ENCODE measurements at places on chromosomes 5 and 9. TPM values are rescaled to one million over a fixed set of nuclear protein-coding genes. Genes with fewer than 3 reads are reported as not detected.

IL7R gene
- total RNA-seq, result not detected

FRRS1L gene
- total RNA-seq, result 4.4 TPM

SNCB gene
- total RNA-seq, result 3.7 TPM

TMEFF1 gene
- total RNA-seq, result 171 TPM

MCTP1 gene
- 1.7 TPM for total RNA-seq

CDX1 gene
- total RNA-seq, result not detected

CRHBP gene
- not detected for total RNA-seq

DNA sequence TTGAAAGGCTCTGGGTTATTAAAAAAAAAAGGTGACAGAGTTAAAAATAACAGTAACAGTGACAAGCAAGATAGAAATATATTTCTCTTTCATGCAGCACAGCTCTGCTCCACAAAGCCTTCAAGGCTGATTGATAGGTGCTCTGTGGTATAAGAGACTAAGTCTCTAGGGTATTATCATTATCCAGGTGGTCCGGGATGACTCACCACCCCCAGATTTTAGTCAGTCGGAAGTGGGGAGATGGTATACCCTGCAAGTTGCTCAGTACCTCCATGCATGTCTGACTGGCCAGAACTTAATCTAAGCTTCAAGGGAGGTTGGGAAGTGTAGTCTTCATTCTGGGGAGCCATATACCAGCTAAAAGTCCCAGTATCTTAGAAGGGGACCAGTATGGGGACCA, 76.1 kb downstream of the SLC1A3 start:
- H3K4me1 ChIP-seq, result peaks cover 16% of the 10 kb centered on the region
- no peak overlapping the region for H3K4me3 ChIP-seq
- H3K36me3 ChIP-seq, result no peaks in the 10 kb centered on the region
- no peak for DNase-seq
- no peaks in the 10 kb centered on the region for H3K27me3 ChIP-seq

GRCh38 chr9:5429873-5430564, 7.7 kb downstream of the PLGRKT start:
- no peak overlapping the region for H3K27ac ChIP-seq
- no peaks in the 10 kb centered on the region for H3K4me1 ChIP-seq
- DNase-seq, result no peak
- H3K36me3 ChIP-seq, result peaks cover 13% of the 10 kb centered on the region

DNA sequence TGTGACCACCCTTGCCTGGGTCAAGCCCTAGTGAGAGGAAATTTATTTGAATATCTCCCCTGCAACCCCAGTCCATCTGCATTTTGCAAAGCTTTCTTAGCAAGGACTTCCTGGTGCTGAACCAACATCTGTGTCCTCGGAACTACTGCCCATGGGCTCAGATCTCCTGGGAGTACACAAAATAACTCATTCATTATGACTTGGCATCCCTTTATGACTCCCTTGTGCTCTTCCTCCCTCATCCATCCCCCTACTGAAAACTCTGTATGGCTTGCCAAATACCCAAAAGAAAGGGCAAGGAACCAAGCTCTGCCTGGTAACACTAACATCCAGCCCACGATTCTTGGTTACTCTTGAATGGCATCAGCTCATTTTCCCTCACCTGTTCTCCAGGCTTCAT, 368.5 kb downstream of the NTRK2 start:
- H3K27me3 ChIP-seq, result peaks cover 2% of the 10 kb centered on the region
- DNase-seq, result no peak
- no peak overlapping the region for H3K27ac ChIP-seq
- H3K4me1 ChIP-seq, result no peaks in the 10 kb centered on the region

GRCh38 chr9:112811518-112811917, 61.0 kb downstream of the SNX30 start:
- no peaks in the 10 kb centered on the region for H3K36me3 ChIP-seq
- no peaks in the 10 kb centered on the region for H3K27me3 ChIP-seq
- no peaks in the 10 kb centered on the region for H3K4me1 ChIP-seq
- no peak for DNase-seq
- H3K27ac ChIP-seq, result no peak overlapping the region

DNA sequence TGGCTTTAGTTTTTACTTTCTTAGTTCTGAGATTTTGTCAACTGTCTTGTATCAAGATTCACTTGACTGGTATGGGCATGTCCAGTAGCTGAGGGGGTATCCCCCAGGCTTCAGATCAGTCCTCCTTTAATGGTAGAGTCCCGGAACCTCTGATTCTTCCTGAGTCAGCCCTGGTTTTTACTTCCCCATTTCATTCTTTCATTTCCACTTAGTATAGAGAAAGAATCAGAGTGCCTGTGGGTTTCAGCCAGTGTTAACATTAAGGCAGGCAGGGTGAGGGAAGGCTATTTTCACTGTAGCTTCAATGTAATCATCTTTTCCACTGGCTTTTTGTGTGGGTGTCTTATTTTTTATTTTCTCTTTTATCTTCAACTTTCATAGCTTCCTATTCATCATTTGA, 8.3 kb upstream of the COMMD10 start:
- no peak for DNase-seq
- no peaks in the 10 kb centered on the region for H3K4me1 ChIP-seq
- H3K27ac ChIP-seq, result no peak overlapping the region
- no peaks in the 10 kb centered on the region for H3K36me3 ChIP-seq

DNA sequence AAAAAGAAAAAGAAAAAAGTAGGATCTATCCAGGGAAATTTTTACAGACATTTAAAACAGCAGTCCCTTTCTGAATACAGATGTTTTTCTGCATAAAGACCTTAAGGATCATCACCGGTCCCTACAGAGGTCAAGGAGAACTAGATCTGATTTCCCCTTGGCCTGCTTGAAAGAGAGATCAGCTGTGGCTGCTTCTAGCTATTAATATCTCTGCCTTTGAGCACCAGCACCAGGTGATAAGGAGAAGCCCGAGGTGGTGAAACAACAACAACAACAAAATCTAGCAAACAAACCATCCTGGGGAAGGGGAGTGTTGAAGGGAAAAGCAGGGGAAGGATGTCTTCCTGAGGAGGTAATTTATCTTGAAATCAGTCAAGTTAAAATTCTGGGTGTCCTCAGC, 42.1 kb downstream of the ZNF366 start:
- H3K27me3 ChIP-seq, result peaks cover 1% of the 10 kb centered on the region
- H3K4me1 ChIP-seq, result peaks cover 18% of the 10 kb centered on the region
- peaks cover 7% of the 10 kb centered on the region for H3K36me3 ChIP-seq
- DNase-seq, result no peak

DNA sequence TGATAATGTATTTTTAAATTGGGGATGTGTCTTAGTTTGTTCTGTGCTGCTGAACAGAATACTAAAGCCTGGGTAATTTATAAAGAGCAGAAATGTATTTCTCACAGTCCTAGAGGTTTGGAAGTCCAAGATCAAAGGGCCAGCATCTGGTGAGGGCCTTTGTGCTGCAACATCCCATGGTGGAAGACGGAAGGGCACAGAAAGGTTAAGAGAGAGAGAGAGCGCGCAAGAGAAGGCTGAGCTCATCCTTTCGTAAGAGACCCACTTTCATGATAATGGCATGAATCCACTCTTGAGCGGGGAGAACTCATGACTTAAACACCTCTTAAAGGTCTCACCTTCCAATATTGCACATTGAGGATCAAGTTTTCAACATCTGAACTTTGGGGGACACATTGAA, 79.1 kb upstream of the GOLM1 start:
- H3K4me1 ChIP-seq, result no peaks in the 10 kb centered on the region
- DNase-seq, result no peak
- no peaks in the 10 kb centered on the region for H3K27me3 ChIP-seq
- H3K36me3 ChIP-seq, result no peaks in the 10 kb centered on the region

DNA sequence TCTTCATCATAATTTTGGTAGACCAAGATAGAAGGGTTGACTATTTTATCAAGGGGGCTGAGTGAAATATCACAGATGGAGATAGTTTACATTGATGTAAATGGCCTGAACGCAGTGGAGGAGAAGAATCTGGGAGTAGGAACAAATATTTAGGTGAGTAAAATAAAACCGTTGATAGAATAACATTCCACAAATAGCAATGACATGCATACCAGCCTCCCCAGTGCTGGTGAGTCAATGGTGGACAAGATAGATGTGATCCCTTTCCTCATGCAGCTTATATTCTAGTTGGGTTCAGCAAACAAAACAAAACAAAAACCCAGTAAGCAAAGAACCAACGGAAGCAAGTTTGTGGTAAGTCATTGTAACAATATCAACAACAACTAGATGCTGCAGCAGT, 385.2 kb downstream of the FAM170A start:
- no peaks in the 10 kb centered on the region for H3K4me1 ChIP-seq
- H3K27me3 ChIP-seq, result no peaks in the 10 kb centered on the region
- no peaks in the 10 kb centered on the region for H3K36me3 ChIP-seq
- no peak overlapping the region for H3K4me3 ChIP-seq

DNA sequence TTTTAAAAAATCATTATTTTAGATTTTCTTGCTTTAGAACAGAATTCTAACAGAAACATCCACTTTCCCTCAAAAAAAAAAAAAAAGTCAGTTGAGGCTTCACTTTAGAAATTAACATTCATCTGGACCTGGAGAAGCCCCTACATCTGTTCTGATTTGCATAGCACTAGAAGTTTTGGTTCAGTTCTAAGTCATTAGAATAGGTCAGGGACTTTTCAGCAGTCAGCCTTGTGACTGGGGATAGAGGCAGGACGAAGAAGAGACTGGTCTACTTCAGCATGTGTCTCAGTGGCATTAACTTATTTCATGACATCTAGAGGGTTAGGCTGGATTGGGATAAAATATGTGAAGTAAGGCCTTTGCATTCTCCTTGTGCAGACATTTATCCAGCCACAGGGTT, 215.8 kb upstream of the DAB2 start:
- H3K4me3 ChIP-seq, result no peak overlapping the region
- H3K27me3 ChIP-seq, result no peaks in the 10 kb centered on the region
- no peak for DNase-seq
- H3K36me3 ChIP-seq, result no peaks in the 10 kb centered on the region
- H3K4me1 ChIP-seq, result no peaks in the 10 kb centered on the region

DNA sequence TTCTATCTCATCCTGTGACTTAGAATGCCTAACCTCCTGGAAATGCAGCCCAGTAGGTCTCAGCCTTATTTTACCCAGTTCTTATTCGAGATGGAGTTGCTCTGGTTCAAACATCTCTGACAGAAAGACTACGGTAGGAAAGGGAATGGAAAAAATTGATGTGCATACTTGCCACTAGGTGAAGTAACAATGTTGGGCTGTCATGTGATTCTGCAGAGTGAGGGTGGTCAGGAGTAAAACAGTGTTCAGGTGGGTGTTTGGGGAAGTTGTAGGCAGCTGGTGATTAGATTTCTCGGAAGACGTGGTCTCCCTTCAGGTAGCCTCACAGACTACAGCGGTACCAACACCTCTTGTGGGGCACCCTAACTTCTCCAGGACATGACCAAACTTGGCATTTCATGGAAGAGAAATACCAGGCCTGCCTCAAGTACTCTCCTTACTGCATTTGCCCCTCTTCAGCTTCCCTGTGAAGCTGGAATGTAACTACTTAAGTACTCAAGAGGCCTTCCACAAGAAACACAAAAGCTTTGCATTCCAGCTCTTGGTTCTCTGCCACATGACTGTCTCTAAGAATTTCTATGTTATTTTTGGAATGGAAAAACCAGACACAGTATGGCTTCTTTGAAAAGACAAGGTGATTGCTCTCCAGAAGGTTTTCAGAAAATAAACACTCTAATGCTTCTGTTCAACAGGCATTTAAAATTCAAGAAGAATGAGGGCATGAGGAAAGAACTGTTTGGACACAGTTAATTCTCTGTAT, 17.4 kb upstream of the ENTREP1 start:
- no peak overlapping the region for H3K27ac ChIP-seq
- peaks cover 13% of the 10 kb centered on the region for H3K36me3 ChIP-seq
- no peaks in the 10 kb centered on the region for H3K4me1 ChIP-seq
- peaks cover 2% of the 10 kb centered on the region for H3K27me3 ChIP-seq
- H3K4me3 ChIP-seq, result no peak overlapping the region

DNA sequence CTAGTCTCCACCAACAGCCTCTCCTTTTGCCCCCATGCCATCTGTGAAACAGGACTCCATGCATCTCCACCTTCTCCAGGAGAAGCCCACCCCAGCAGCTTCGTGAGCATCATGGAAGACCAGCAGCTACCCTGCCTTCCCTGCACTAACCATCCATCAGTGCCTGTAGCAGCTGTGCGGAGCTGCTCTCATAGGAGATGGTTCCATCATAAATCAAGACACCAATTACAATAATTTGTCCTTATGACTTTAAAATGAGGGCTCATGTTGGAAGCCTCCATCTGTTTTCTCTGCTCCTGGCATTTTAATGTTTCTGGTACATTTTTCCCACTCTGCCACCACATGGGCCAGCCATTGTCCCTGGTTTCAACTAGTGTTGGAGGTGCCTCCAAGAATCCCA, 69.9 kb downstream of the FGF1 start:
- peaks cover 3% of the 10 kb centered on the region for H3K27me3 ChIP-seq
- no peak overlapping the region for H3K27ac ChIP-seq
- H3K36me3 ChIP-seq, result no peaks in the 10 kb centered on the region
- no peak overlapping the region for H3K4me3 ChIP-seq
- H3K4me1 ChIP-seq, result peaks cover 9% of the 10 kb centered on the region

DNA sequence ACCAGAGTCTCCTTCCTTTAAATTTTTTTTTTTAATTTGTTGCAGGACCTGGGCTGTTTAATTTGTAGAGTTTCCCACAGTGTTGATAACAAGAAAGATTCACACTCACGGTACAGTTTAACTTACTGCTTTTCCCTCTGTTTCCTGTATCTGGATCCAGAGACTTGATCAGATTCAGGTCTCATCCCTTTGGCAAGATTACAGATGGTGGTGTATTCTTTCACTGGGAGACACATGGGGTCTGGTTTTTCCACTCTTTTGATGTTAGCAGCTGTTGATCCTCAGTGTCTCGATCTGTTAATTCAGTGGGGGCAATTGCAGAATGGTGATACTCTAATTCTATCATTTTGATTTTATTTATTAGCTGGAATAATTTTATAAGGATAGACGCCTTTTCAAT, 75.4 kb upstream of the TNFAIP8 start:
- no peak overlapping the region for H3K4me3 ChIP-seq
- no peaks in the 10 kb centered on the region for H3K27me3 ChIP-seq
- no peaks in the 10 kb centered on the region for H3K36me3 ChIP-seq
- H3K4me1 ChIP-seq, result no peaks in the 10 kb centered on the region
- H3K27ac ChIP-seq, result no peak overlapping the region
- DNase-seq, result no peak

GRCh38 chr9:71168418-71168817, 47.0 kb upstream of the TRPM3 start:
- H3K4me3 ChIP-seq, result no peak overlapping the region
- H3K27me3 ChIP-seq, result no peaks in the 10 kb centered on the region
- no peaks in the 10 kb centered on the region for H3K36me3 ChIP-seq
- H3K4me1 ChIP-seq, result peaks cover 2% of the 10 kb centered on the region

DNA sequence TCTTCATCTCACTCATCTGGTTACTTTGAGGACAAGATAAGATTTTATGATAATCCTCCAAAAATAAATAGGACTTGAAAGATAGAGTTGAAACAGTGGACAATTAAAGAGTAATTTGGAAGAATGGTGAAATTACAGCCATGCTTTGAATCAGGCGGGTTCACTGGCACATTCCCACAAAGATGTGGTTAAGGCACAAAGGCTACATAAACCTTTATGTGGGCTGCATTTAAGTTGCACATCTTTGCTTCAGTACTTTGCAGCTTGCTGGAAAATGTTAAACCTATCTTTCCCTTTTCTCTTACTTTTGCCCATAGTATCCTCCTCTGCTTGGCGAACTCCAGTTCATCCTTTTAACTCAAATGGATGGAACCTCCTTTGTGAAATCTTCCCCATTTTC, 92.2 kb upstream of the TNFAIP8 start:
- H3K4me3 ChIP-seq, result no peak overlapping the region
- peaks cover 3% of the 10 kb centered on the region for H3K27me3 ChIP-seq

Measured in glutamatergic neuron (in vitro differentiated cells).